ENCODE measurements at places on chromosomes 7 and 10.

DNA sequence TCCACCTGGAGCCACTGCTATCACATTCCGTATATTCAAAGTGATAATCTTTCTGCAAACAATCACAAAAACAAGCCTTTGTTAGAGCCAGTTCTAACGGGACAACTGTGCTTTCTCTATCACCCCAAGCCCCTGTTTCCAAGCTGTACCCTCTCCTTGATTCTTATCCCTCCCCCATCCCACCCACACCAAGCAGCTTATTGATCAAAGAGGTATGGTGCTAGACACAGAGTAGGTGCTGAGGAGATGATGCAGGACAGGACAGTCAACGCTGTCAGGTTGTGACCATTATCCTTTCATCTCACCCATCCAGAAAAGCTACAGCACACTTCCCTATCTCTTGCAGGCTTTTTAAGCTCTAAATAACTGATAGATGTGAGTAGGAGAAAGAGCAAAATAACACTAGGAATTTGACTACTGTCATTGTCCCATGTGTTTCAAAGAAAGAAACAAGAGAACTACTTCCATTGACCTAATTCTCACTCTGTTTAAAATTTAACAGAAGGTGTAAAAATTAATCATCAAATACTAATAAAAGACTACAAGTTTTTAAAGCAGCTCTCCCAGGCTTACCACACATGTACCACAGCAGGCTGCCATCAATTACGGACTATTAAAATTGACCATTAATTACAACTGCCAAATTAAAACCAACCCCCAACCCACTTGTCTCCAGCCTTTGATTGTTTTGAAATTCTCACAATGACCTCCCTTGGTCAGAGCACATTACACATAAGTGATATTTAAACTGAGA is 94.3 kb downstream of the ELAPOR2 start:
- DNase-seq: no peak

DNA sequence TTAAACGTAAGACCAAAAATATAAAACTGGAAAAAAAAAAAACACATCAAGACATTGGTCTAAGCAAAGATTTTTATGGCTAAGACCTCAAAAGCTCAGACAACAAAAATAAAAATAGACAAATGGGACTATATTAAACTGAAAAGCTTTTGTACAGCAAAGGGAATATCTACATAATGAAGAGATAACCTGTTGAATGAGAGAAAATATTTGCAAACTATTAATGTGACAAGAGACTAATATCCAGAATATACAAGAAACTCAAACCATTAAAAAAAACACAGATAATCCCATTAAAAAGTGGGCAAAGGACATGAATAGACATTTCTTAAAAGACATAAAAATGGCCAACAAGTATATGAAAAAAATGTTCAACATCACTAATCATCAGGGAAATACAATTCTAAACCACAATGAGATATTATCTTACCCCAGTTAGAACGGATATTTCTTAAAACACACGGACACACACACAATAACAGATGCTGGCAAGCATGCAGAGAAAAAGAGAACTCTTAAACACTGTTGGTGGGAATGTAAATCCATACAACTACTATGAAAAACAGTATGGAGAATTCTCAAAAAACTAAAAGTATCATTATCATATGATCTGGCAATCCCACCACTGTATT is 28.8 kb downstream of the CNOT4 start:
- DNase-seq: no peak

- DNase-seq: no peak
These were observed 479.2 kb downstream of the HTR7 start for GRCh38 chr10:90378524-90379076.

GRCh38 chr7:17371671-17372524 is 73.4 kb downstream of the AHR start:
- no peak for DNase-seq

- DNase-seq: no peak
These were observed 6.8 kb upstream of the CDK6 start for GRCh38 chr7:92843034-92843760.

DNA sequence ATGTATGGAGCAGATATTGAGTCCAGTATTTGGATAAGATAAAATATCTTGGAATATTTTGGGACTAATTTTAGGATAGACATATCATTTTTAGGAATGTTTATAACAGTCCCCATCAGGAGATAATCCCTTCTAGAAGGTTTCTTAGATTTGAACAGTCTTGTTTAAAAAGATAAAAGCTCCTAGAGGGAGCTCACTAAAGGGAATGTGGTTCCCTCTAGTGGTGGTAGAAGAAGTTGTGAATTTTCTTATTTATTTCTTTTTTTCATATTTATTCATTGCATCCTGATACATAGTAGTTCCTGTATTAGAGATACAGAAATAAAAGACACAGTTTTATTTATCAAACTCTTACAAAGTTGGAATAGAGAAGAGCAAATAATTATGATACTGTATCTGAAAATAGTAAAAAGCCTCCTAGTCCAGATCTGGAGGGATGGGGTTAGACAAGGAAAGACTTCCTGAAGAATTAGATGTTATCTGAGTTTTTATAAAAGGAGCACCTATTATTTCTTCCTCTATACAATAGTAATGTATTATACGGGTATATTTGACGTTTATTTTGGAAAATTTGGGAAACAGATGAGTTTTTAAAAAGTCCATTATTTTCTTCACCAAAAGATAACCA is 24.5 kb upstream of the KLF14 start:
- no peak for DNase-seq

GRCh38 chr7:84058311-84059076 is 136.1 kb downstream of the SEMA3A start:
- no peak for DNase-seq

DNA sequence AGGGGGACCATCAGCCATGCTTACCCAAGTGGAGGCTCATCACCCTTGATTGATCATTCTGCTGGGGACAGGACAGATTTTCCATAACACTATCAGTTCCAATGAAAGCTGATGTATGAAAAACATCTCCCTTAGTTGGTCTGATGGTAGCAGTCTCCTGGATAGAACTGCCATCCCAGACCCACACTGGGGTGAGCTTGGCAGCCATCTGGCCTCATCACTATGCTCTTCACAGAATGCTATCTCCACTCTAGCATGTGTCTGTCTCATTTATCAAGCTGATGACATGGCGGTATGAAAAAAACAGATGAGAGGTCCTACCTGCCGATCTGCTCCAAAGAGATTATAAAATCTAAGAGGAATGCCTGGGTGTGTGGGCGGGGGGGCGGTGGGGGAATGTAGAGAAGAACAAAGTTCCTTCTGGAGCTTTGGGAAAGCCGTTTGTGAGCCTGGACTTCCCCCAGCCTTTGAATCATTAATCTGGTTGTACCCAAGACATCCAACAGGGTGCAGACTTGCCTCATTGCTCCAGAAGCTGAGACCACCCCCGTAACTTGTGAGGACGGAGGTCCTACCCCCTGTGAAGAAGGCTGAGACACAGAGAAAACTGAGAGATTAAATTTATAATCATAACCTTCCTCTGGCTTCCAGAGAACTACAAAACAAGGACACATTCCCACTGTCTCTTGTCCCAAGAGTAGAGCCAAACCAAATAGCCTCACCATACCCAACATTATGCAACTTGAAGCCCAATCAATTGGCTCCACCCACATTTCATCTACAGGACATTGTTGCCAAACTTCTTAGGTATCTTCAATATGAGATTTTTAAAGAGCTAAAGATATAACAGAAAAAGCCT is 340.8 kb downstream of the KCNMA1 start:
- no peak for DNase-seq

DNA sequence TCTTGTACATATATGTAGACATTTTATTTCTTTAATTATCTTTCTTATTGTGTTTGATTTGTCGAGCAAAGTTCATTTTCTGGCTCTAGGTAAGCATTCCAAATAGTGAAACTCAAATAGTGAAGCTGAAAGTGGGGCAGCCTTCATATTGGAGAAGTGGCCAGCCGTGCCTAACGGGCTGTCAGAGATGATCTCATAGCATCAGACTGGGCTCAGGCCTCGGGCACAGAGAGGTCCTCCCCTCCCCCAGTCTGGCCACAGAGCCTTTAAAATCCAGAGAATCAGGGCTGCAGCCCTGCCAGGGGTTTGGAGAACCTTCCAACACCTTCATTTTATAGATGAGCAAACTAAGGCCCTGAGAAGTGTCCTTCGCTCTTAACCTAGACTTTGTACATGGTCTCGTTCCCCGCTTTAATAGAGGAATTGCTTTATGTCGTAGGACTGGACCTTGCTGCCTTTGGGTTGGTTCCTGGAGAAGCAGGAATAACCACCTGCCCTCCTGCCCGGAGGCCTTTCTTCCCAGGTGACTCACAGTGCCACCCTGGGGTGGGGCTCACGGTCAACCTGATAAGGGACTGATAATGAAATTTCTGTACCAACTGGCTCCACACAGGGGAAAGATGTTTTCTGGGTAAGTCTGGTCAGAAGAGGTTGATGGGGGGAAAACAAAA is 7.3 kb downstream of the TSPAN15 start:
- no peak for DNase-seq
